Activated B cell treated with CpG ODN at 0.5 μM for 24 hours (primary cell): ENCODE measurements at places on chromosomes 3 and 15. TPM values are rescaled to one million over a fixed set of nuclear protein-coding genes. Genes with fewer than 3 reads are reported as not detected.
A peak's percentile ranks its signal among the peaks of the same experiment; 100 is the strongest.

The P2RY13 gene
- 0.33 and 0.34 TPM in 2 replicates for total RNA-seq

The RASGRP1 gene
- 37.7 and 39.2 TPM in 2 replicates for total RNA-seq

The FBLN2 gene
- 1.3 and 1.6 TPM in 2 replicates for total RNA-seq

The TMEM212 gene
- total RNA-seq: not detected in 2 replicates

The IL20RB gene
- 0.98 and 1.5 TPM in 2 replicates for total RNA-seq

DNA sequence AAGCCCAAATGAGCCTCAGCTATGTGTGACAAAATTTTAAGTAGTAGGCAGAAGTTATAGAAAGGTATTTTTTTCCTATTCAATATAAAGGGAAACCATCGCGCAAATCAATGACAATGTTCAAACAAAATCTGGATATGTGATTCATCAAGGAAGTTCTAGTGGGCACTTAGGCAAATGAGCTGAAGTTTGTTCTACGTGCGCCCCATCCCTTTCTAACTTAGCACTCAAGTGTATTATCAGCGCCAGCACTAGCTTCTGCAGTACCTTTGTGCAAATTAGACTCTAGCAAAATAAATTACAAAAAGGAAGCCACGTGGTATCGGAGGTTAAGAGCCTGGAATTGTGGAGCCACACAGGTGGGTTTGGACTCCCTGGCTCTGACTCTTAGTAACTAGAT, 91.1 kb downstream of the TBL1XR1 start:
- peaks cover 4% of the 10 kb centered on the region for H3K36me3 ChIP-seq
- H3K27me3 ChIP-seq: no peaks in the 10 kb centered on the region
- H3K4me1 ChIP-seq: peaks cover 73% of the 10 kb centered on the region
- H3K4me3 ChIP-seq: peak overlapping the region; percentile 39

- peaks cover 4% of the 10 kb centered on the region for H3K27me3 ChIP-seq
- no peak for DNase-seq
- no peaks in the 10 kb centered on the region for H3K4me1 ChIP-seq
- no peak overlapping the region for H3K4me3 ChIP-seq
Measured at GRCh38 chr15:71056111-71056510, 59.2 kb upstream of the THSD4 start.

- no peak for DNase-seq
- no peaks in the 10 kb centered on the region for H3K36me3 ChIP-seq
- H3K27ac ChIP-seq: no peak overlapping the region
- no peak overlapping the region for H3K4me3 ChIP-seq
- H3K4me1 ChIP-seq: no peaks in the 10 kb centered on the region
Measured at GRCh38 chr3:80785475-80785874, 976.0 kb downstream of the GBE1 start.

DNA sequence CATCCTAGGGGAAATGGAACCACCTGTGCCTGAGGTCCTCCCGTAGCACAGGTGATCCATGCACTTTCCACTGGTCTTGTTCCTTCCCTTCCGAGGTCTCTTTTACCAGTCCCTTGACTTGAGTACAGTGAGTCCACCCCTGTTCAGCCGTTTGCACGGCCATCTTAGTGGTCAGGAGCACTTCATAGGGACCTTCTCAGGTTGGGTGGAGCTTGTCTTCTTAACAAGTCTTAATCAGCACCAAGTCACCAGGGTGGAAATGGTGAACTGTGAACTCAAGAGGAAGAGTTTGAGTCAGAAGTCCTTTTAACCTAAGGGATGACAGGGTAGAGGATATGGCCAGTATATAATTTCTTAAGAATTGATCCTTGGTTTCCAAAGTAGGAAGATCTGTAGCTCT, 21.4 kb downstream of the ARL8B start:
- no peak overlapping the region for H3K27ac ChIP-seq
- H3K4me1 ChIP-seq: peaks cover 73% of the 10 kb centered on the region
- no peak for DNase-seq
- H3K36me3 ChIP-seq: peaks cover 82% of the 10 kb centered on the region

GRCh38 chr15:43868406-43868805, 41.6 kb downstream of the WDR76 start:
- peaks cover 23% of the 10 kb centered on the region for H3K36me3 ChIP-seq
- H3K27me3 ChIP-seq: no peaks in the 10 kb centered on the region
- H3K27ac ChIP-seq: no peak overlapping the region
- peaks cover 3% of the 10 kb centered on the region for H3K4me1 ChIP-seq
- DNase-seq: no peak

- H3K36me3 ChIP-seq: no peaks in the 10 kb centered on the region
- H3K4me3 ChIP-seq: peak overlapping the region; percentile 64
- H3K27ac ChIP-seq: peak overlapping the region; percentile 89
- peak; percentile 41 for DNase-seq
Measured at GRCh38 chr3:195900436-195901355, 7.7 kb downstream of the TNK2 start.

GRCh38 chr15:92853222-92853621, 46.9 kb upstream of the CHD2 start:
- H3K27ac ChIP-seq: peak overlapping the region; percentile 5
- H3K27me3 ChIP-seq: no peaks in the 10 kb centered on the region
- H3K36me3 ChIP-seq: no peaks in the 10 kb centered on the region
- peak overlapping the region; percentile 12 for H3K4me3 ChIP-seq

- no peak overlapping the region for H3K27ac ChIP-seq
- H3K27me3 ChIP-seq: peaks cover 15% of the 10 kb centered on the region
- peaks cover 2% of the 10 kb centered on the region for H3K4me1 ChIP-seq
- H3K36me3 ChIP-seq: no peaks in the 10 kb centered on the region
- no peak overlapping the region for H3K4me3 ChIP-seq
Measured at GRCh38 chr15:67879440-67880129, 39.7 kb upstream of the RNU6-1 start.

- H3K4me1 ChIP-seq: peaks cover 19% of the 10 kb centered on the region
- peaks cover 59% of the 10 kb centered on the region for H3K27me3 ChIP-seq
- DNase-seq: no peak
Measured at GRCh38 chr15:88603885-88604284, 17.3 kb upstream of the AEN start.

DNA sequence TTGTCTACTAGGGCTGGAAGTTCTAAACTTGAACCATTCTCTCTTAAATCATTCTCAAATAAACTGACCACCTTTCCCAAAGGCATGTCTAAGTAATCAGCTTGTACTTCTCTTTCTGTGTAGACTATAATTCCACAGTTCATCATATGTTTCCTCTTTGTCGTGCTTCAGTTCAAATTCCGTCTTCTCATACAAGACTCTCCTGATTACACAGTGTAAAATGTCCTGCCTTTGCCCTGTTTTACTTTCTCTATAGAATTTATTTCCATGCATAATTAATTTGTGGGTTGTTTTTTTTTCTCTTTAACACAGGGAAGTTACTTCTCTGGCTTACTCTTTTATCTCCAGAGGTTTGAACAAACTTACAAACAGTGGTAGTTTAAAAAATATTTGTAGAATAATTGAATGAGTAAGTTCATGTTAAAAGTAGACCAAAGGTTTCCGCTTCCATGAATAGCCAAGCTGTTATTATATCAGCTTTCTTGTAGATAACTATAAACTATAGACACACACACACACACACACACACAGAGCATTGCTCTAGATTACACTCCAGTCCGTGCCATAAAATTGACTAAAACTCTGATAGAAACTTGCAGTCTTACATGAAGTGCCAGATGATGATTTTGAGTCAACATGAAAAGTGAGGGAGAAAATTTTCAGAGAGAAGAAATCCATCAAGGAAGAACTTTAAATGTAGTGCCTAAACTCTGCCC, 119.0 kb downstream of the SUCNR1 start:
- H3K4me1 ChIP-seq: peaks cover 11% of the 10 kb centered on the region
- no peaks in the 10 kb centered on the region for H3K36me3 ChIP-seq
- peaks cover 6% of the 10 kb centered on the region for H3K27me3 ChIP-seq
- no peak overlapping the region for H3K27ac ChIP-seq
- H3K4me3 ChIP-seq: no peak overlapping the region
- no peak for DNase-seq

- H3K27ac ChIP-seq: no peak overlapping the region
- DNase-seq: no peak
- H3K36me3 ChIP-seq: no peaks in the 10 kb centered on the region
- no peaks in the 10 kb centered on the region for H3K27me3 ChIP-seq
- no peaks in the 10 kb centered on the region for H3K4me1 ChIP-seq
- H3K4me3 ChIP-seq: no peak overlapping the region
Measured at GRCh38 chr3:61686228-61686648, 124.9 kb downstream of the PTPRG start.

DNA sequence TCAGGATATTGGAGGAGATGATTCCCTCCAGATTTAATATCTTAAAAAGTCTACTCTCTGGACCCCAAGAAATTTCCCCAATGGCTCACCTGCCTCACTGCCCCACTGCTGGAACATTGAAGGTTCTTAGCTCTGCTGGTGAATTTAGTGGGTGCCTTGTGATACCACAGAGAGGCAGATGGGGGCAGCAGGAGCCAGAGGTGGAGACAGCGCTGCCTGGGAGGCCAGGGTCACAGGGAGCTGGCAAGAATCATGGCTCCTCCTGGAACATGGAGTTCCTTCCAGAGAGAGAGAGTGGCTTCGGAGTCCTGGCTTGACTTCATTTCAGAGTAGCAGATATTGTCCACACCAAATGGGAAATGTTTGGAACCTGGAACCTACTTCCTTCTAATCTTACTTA, 263.5 kb upstream of the CFAP20DC start:
- H3K4me1 ChIP-seq: no peaks in the 10 kb centered on the region
- no peak overlapping the region for H3K27ac ChIP-seq
- DNase-seq: no peak
- no peaks in the 10 kb centered on the region for H3K27me3 ChIP-seq
- H3K36me3 ChIP-seq: no peaks in the 10 kb centered on the region
- H3K4me3 ChIP-seq: no peak overlapping the region
